ENCODE measurements at places on chromosomes 7 and 10.

DNA sequence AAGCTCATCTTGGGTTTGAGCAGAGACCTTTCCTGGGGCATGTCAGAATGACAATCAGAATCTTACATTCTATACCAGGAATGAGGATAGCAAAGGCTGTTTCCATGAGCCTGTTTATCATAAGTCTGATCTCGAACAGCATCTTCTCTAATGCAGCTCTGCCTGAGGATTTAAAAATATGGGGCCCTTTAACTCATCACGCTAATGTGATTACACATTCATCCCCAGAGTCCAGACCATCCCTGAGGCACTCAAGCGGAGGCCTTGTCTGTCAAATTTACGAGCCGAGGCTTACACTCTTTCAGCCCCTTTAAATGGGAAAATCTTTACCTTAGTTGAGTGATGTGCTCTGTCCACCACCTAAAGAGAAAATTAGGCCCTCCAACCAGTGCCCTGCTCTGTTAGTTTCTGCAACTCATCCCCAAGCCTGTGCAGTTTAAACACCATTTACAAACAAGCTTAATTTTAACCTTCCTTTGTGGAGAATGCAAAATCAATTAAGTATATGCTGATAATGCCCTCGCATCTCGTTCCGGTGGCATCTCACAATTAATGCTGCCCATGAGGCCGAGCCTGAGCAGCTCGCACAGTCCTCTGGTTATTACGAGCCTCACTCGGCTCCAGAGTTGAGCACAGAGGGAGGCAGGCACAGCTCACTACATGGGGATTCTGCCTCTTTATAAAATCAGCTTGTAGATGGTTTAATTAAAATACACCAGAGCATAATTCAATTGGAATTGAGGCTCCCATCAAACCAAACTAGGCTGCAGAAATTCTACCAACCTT lies 16.0 kb downstream of the CHST15 start:
- DNase-seq, result no peak

GRCh38 chr10:102643336-102644065 lies 778 bp upstream of the TRIM8 start:
- no peak for DNase-seq

GRCh38 chr7:157089100-157089610 lies 49.6 kb upstream of the UBE3C start:
- no peak for DNase-seq

- no peak for DNase-seq
Observed at GRCh38 chr7:27157702-27158431, 1.4 kb upstream of the HOXA7 start.

DNA sequence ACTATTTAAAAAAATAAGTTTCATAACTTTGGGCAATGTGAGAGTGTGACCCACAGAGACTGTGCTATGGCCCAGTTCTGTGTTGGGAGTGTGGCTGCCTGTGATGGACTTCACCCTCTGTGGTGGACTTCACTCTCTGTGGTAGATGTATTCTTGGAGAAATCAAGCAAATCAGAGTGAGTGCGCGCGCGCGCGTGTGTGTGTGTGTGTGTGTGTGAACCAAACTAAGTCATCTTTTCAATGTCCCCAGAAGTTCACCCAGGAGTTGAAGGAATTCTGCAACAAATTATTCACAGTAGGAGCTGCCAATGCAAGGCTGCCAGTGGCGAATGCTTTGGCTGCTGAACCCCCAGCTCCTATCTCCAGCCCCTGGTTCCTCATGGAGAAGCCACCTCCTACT lies 184.5 kb downstream of the ADAM12 start:
- no peak for DNase-seq

DNA sequence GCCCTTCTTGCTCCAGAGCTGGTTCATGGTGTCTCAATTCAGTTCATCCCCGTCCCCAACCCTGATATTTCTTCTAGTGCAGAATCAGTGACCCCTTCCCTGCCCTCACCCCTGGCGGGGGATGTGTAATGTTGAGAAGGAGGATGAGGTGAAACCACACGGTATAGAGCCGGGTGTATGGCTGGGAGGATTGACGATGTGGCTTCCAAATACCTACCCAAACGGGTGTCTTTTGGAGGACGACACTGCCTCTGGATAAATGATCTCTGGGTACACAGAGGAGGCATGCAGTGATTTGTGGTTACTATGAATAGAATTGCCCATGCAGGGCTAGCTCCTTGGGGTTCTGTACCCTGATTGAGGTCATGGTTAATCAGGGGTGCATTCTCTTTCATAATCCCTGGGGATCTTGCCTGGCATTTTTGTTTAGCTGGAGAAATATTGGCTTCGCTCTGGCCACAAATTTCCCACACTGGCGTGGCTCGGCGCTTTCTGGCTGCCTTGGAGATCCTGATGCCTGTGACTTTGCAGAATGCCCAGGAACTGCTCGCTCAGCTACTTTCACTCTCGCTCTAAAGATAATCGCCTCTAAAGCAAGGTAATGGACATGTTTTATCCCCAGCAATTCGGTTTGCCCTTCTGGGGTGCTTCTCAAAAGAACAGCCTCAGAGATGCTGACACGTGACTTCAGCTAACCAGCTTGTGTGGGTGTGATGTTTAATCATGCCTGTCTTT lies 89.2 kb downstream of the RBM20 start:
- no peak for DNase-seq

DNA sequence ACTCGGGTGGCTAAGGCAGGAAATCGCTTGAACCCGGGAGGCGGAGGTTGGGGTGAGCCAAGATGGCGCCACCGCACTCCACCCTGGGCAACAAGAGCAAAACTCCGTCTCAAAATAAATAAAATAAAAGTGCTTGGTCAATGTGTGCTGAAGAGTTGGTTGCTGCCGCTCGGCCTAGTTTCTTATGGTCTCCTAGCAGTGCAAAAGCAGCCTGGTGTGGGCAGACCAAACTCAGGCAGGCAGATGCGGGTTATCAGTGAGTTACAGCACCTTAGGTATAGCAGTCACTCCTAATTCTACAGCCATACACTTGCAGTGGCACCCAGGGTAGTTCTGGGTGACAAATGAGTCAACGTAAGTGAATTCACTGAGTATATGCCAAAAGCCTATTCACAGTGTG lies 22.6 kb downstream of the HSPB1 start:
- DNase-seq, result no peak

All from fibroblast of skin of left biceps (primary cell).